SJCRH30 (cell line): ENCODE measurements at places on chromosomes 1 and 21. TPM values are rescaled to one million over a fixed set of nuclear protein-coding genes. Genes with fewer than 3 reads are reported as not detected.

CELA3B gene
- total RNA-seq = not detected in 2 replicates

KCNJ9 gene
- total RNA-seq = not detected in 2 replicates

DNA sequence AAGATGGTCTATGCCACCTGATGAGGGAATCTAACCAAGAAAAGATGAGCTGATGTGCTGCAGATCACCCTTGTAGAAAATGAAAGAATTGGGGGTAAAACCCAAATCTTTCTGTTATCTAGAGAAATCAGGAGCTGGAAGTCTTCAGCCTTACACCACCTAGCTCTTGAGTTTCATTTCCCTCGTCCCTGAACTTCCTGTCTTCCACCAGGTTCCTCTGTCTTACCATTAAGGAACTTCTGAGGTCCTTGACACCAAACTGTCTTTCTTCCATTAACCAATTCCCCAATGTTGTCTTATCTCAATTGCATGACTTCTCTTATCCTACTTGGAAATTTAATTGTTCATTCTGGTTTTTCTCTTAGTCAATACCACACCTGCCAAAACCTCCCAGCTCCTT is 31.5 kb downstream of the LPAR3 start:
- no peak for DNase-seq

GRCh38 chr1:67489643-67490042 is 59.4 kb upstream of the SERBP1 start:
- peak; percentile 10 for DNase-seq

SLC6A17 gene
- not detected in 2 replicates for total RNA-seq

DNA sequence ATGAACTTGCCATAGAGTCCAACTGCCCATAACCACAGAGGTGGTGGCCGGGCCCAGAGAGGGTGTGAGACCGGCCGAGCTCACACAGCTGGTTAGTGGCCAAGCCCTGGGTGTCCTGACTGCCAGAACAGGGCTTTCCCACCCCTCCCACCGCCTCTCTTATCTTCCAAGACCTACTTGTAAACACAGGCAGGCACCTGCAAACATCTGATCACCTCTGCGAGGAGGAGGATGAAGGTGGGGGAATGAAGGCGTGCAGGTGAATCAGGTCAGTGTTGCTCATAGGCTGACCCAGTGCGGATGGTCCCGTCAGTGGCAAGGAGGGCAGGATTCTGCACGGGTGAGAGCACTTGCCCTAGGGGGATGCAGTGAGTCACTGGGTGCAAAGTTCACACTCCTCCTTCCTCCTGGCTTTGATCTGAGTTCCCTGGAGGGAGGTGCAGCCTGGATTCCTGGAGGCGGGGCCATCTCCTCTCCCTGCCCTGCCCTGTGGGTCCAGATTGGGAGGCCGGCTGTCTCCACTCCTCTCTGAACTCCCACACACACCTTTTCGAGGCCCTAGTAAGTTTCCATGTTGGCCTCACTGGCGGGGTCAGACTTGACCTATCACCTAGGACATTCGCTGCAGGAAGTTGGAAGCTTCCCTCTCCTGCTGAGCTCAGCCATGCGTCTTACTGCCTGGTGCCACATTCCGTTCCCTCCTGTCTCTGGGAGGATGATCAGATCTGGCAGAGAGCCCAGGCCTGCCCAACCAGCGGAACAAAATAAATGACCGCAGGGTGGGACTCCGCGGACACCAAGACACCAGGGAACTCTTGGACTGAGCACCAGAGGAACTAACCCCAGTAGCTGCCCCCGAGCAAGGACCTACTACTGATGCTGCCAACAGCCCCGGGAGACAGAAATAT is 7.3 kb downstream of the UQCRHL start:
- peak; percentile 91 for DNase-seq

DNA sequence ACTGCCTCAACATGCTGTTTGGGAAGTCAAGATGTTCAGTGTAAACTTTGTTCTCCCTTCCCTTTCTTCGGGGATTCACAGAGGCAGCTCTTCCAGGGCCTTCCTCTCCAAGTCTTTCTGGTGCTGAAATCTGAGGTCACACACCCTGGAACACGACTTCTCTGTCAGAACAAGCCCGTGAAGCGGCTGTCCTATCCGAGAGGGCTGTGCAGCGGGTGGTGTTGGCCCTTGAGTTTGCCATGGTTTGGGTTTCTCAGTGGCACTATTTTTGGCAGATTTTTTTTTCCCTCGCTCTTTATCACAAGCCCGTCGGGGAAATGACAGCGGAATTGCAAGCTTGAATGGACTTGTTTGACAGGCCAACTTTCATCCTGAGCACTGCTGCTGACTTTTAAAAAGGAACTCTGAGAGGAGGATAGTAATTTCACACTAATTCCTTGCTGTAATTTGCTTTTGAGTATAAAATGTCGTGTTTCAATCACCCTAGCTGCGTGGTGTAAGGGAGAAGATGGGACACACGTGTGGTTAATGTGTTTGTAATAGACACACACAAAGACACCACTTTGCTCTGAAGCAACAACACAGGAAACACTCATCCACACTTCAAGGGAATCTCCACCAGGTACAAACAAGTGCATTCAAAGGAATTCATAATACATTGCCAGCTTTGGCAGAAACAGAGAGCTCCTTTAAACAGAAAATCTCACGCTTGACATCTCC is 60.1 kb upstream of the TARBP1 start:
- no peak for DNase-seq

- DNase-seq = no peak
Measured at GRCh38 chr1:208228026-208228425, 16.2 kb downstream of the PLXNA2 start.

GRCh38 chr1:6391951-6392808 is 1.4 kb downstream of the ACOT7 start:
- peak; percentile 24 for DNase-seq
